ENCODE measurements at places on chromosomes 11 and 22.
A peak's percentile ranks its signal among the peaks of the same experiment; 100 is the strongest.

DNA sequence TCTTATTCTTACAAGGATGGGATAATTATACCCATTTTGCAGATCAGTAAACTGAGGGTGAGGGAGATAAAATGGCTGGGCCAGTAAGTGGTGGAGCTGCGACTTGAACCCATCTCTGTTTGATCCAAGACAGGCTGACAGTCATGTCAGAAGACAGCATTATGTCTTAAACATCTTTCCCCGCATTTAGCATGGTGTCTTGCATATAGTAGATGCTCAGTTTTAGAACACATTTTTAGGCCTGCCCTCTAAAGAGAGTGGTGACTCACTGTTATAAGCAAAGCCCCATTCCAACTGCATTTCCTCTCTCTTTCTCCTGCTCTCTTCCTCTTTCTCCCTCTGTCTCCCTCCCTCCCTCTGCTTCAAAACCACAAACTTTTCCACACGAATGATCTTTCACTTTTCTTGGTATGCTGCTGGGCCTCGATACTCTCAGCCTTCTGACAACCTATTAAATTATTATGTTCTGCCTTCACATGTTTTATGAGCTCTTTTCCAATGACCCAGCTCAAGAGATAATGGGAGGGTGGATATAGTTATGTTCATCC is 25.2 kb downstream of the CWC15 start:
- DNase-seq: no peak

GRCh38 chr22:24514241-24515026 is 19.3 kb downstream of the UPB1 start:
- DNase-seq: no peak

- DNase-seq: no peak
Observed at GRCh38 chr11:70312401-70313357, 42.2 kb downstream of the PPFIA1 start.

GRCh38 chr11:112178936-112179335 is 3.6 kb downstream of the BCO2 start:
- DNase-seq: no peak

- DNase-seq: no peak
Observed at GRCh38 chr11:130515829-130516553, 67.5 kb downstream of the ADAMTS15 start.

DNA sequence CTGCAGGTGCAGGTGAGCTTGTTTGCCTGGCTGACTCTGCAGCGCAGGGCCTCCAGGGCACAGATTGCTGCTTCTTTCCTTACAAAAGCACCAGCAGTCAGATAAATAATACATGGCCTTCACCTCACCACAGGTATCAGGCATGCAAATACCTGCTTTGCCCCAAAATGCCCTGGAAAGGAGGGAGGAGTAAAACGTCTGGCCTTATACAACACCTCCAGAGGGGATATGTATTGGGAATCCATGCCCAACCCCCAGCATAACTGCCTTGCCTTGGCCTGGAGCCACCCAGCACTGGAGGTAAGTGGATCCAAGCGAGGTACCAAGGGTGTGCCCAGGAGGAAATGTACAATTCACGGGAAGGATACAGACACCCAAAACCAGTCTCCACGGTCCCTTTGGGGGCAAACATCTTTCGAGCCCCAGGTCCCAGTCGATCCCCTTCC is 860 bp downstream of the TMEM184B start:
- DNase-seq: no peak

- no peak for DNase-seq
Observed at GRCh38 chr22:35638001-35638400, 10.2 kb upstream of the APOL6 start.

- no peak for DNase-seq
Observed at GRCh38 chr11:119924017-119924416, 195.0 kb upstream of the NECTIN1 start.

DNA sequence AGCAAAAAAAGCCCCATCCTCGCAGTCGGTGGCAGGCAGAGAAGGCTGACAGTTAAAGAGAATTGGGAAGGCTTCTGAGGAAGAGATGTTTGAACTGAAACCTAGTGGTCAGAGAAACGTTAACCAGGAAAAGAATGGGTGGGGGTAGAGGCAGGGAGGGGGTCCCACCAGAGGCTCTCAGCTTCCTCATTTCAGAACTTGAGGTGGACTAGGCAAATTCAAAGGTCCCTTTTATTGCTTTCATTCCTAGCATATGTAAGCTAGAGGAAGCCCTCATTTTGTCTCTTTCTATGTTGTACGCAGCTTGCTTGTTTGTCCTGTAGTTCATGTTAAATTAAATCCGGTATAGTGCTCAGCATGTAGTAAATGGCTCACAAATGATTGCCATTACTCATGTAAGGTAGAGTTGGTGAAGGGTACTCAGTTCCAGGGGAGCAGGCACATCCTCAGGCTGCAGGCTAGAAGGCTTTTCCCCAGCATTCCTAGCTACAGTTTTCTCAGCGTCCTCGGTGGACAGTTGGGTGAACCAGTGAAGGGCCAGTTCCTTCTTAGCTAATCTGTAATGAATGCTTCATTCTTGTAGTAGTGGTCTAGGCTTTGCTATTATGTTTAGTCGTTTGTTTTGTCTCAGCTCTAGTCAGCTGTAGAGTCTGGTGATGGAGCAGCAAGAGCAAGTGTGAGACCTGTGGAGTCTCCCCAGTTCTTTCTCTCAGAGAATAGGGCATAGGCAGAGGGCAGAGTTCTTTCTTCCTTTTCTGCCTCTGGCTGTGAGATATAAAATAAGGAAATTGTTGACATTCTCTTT is 58.6 kb downstream of the UVRAG start:
- no peak for DNase-seq

GRCh38 chr11:84419616-84420015 is 1133.4 kb upstream of the CCDC90B start:
- no peak for DNase-seq

- no peak for DNase-seq
Observed at GRCh38 chr11:65900899-65901180, 652 bp upstream of the FOSL1 start.

GRCh38 chr11:56990702-56991101 is 2.0 kb downstream of the OR5AK2 start:
- no peak for DNase-seq

- DNase-seq: no peak
Observed at GRCh38 chr11:59079086-59079485, 7.0 kb upstream of the GLYATL1B start.

DNA sequence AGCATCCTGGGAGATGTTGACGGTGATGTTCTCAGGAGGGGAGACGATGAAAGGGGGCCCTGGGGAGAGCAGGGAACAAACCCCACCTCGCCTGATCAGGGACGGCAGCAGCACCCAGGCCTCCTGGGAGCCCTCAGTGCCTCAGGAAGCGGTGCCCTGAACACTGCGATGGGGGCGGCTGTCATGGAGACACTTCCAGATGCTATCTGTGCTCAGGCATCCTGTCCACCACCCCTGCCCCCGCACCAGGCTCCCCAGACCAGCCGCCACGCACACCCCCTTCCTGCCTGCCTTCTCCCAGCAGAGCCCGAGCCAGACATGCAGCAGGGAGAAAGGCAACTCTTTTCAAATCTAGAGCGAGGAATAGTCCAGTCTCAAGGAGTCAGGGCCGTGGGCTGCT is 20.6 kb downstream of the IGSF9B start:
- no peak for DNase-seq

- DNase-seq: no peak
Observed at GRCh38 chr11:57588046-57588710, 9.3 kb upstream of the SERPING1 start.

DNA sequence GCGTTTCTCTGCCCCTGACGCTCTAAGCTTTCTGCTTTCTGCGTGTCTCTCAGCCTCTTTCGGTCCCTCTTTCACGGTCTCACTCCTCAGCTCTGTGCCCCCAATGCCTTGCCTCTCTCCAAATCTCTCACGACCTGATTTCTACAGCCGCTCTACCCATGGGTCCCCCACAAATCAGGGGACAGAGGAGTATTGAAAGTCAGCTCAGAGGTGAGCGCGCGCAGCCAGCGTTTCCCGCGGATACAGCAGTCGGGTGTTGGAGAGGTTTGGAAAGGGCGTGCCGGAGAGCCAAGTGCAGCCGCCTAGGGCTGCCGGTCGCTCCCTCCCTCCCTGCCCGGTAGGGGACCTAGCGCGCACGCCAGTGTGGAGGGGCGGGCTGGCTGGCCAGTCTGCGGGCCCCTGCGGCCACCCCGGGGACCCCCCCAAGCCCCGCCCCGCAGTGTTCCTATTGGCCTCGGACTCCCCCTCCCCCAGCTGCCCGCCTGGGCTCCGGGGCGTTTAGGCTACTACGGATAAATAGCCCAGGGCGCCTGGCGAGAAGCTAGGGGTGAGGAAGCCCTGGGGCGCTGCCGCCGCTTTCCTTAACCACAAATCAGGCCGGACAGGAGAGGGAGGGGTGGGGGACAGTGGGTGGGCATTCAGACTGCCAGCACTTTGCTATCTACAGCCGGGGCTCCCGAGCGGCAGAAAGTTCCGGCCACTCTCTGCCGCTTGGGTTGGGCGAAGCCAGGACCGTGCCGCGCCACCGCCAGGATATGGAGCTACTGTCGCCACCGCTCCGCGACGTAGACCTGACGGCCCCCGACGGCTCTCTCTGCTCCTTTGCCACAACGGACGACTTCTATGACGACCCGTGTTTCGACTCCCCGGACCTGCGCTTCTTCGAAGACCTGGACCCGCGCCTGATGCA is at the start of gene MYOD1:
Gene MYOD1 (plus strand): TSS at position 544 of the 910 bp plus-strand sequence. CDS start 212 bp downstream, at position 756.
- DNase-seq: no peak

- DNase-seq: peak; percentile 10
Observed at GRCh38 chr11:73759610-73760134, 1.2 kb downstream of the RAB6A start.

- no peak for DNase-seq
Observed at GRCh38 chr11:12045914-12046635, 37.6 kb upstream of the DKK3 start.

DNA sequence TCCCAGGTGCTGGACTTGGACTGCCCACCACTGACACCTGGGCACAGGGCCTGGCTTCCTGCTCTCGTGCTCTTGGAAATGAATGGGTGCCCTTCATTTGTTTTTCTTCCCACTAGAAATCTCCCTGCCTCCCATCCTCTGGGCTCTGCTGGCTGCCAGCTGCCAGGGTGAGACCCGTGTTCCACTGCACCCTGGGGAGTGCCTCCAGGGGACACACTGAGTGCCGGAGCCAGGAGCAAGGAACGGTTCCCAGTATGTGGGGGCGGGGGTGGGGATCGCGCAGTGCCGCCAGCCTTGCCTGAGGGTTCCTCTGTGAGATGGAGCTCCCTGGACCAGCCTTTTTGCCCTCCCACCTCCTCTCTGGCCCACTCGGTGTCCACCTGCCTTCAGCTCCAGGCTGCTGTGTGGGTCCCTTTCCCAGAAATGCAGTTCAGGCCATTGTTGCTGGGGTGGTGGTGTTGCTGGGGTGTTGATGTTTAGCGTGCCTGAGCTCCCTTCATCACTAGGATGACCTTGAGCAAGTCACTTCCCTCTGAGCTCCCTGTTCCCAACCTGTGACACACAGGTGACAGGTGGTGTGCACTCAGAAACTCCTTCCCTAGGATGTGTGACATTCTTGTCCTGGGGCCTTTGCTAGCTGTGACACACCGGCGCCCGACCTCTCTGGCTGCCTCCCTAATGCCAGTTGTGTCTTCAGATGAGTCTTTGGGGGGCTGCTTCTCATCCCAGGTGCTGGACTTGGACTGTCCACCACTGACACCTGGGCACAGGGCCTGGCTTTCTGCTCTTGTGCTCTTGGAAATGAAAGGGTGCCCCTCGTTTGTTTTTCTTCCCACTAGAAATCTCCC is 72.1 kb downstream of the MED15 start:
- DNase-seq: no peak
